GOT3 (cell line): ENCODE measurements at places on chromosomes 5 and 9.

- DNase-seq: no peak
Measured at GRCh38 chr5:68007451-68007850, 208.1 kb upstream of the PIK3R1 start.

- DNase-seq: no peak
Measured at GRCh38 chr5:10712574-10713366, 48.3 kb downstream of the DAP start.

GRCh38 chr5:43038496-43038989 lies 1.6 kb downstream of the ANXA2R start:
- no peak for DNase-seq

DNA sequence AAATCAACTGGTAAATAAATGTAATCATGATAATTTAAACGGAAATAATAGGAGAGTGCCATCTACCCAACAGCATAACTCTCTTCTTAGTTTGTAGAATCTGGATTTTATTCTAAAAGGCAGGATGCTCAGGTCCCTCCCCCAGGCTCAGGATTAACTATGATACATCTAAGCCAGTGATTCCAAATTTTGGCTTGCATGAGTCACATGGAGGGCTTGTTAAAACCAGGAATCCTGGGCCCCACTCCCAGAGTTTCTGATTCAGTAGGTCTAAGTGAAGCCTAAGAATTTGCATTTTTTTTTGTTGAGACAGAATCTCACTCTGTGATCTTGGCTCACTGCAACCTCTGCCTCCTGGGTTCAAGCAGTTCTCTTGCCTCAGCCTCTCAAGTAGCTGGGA lies 62.3 kb upstream of the ZFR start:
- no peak for DNase-seq

- no peak for DNase-seq
Measured at GRCh38 chr5:14534773-14535172, 46.8 kb upstream of the OTULINL start.

DNA sequence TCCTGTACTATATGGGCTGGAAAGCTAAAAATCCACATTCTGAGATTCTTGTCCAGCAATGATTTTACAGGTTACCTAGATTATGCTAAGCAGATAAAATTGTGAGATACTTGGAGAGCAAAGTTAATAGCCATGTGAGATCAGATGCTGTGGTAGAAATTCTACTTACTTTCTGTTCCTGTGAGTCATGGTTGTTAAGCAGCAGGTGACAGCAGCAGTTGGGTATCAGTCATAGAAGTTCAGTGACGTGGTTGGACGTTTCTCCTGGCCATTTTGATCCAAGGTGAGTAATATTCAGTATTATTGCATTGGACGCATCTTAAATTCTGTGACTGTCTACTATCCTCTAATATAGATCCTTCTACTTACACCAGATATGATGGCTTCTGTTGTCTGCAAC lies 524.5 kb downstream of the TMEM38B start:
- DNase-seq: no peak

GRCh38 chr9:112382066-112382465 lies 2.2 kb downstream of the HSDL2 start:
- no peak for DNase-seq
